Panc1 (cell line): ENCODE measurements at places on chromosomes 16 and 17. TPM values are rescaled to one million over a fixed set of nuclear protein-coding genes. Genes with fewer than 3 reads are reported as not detected.

The SRCIN1 gene
- total RNA-seq: 12.8 TPM

The CCNF gene
- 35.8 TPM for total RNA-seq

The TTYH2 gene
- 8.3 TPM for total RNA-seq

The C17orf78 gene
- total RNA-seq: not detected

The WDR81 gene
- 29.5 TPM for total RNA-seq

GRCh38 chr17:2262135-2262587, 41.4 kb downstream of the SMG6 start:
- DNase-seq: no peak
- H3K27ac ChIP-seq: no peak overlapping the region
- H3K4me3 ChIP-seq: no peak overlapping the region
- no peaks in the 10 kb centered on the region for H3K4me1 ChIP-seq
- H3K36me3 ChIP-seq: no peaks in the 10 kb centered on the region

GRCh38 chr17:37650419-37651003, 7.3 kb upstream of the DDX52 start:
- no peak overlapping the region for H3K27ac ChIP-seq
- H3K4me1 ChIP-seq: no peaks in the 10 kb centered on the region
- DNase-seq: no peak
- no peaks in the 10 kb centered on the region; the same call in 1 of the 2 replicates for H3K27me3 ChIP-seq

DNA sequence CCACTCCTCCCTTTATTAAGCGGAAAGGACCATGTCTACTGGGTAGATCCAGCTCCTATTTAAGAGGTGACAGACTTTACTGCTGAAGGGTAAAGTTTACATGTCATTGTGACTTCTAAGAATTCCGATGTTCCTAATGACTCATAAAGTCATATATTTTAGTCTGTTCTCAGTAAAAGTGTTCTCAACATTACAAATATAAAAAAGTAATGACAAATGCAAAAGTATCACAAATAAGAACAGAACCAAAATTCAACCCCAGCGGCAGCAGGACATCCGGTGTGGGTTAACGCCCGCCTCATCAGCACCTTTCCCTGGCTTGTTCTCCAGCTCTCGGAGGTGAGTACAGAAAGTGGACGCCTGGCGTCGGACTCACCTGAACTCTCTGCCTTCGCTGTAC, 6.8 kb downstream of the AXIN1 start:
- H3K27ac ChIP-seq: no peak overlapping the region
- DNase-seq: no peak
- no peaks in the 10 kb centered on the region for H3K27me3 ChIP-seq
- H3K4me1 ChIP-seq: peaks cover 4% of the 10 kb centered on the region; the same call in 1 of the 2 replicates
- H3K4me3 ChIP-seq: no peak overlapping the region
- H3K36me3 ChIP-seq: peaks cover 5% of the 10 kb centered on the region; the same call in 1 of the 2 replicates

GRCh38 chr16:85981826-85982562, 83.0 kb downstream of the IRF8 start:
- no peaks in the 10 kb centered on the region for H3K4me1 ChIP-seq
- H3K27me3 ChIP-seq: no peaks in the 10 kb centered on the region; the same call in 1 of the 2 replicates
- no peaks in the 10 kb centered on the region for H3K36me3 ChIP-seq
- no peak overlapping the region for H3K4me3 ChIP-seq
- no peak overlapping the region for H3K27ac ChIP-seq
- DNase-seq: no peak

- no peak for DNase-seq
- H3K4me1 ChIP-seq: no peaks in the 10 kb centered on the region
- no peak overlapping the region for H3K4me3 ChIP-seq
These were observed 1.1 kb downstream of the IL17C start for GRCh38 chr16:88639231-88640038.

DNA sequence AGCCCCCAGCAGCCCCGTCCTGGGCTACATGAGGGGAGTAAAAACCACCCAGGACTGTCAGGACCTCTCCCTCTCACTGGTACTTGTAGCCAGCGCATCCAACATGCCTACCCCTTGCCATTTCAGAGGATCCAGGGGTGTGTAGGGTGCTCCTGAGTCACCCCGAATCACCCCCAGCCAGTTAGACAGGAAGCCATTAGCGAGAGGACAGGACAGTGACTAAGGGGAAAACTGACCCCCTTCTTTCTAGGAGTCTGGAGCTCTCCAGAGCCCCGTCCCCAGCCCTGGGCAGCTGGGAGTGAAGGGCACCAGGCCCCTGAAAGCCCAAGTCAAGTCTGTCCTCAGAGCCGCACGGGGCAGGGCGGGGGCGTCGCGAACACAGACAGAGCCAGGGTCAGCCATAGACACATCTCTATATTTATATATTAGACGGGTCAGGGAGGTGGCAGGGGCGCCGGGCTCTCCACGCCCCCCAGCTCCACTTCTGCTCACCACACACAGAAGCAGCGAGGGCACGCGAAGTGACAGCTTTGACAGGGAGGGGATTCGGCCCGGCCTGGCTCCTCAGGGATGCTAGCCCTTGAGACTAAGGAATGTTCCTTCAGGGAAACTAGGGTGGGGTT, 485 bp upstream of the GDPD3 start:
- DNase-seq: no peak
- H3K4me3 ChIP-seq: no peak overlapping the region
- H3K36me3 ChIP-seq: no peaks in the 10 kb centered on the region
- H3K27ac ChIP-seq: no peak overlapping the region

DNA sequence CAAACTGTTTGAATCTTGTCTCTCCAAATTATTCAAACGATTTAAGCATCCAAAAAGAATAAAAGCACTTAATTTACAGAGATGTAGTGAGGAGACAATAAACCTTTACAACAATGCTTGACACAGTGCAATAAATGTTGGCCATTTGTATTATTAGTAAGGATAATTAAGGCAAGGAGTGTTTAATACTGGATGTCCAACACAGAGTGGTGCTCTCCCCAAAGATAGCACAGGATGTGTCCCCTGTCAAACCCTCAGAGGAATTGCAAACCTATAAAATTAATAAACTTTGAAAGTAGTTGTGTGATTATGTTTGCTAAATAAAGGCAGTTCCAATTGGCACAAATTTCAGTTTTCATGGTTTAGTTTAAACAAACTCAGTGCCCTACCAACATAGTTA, 253.0 kb upstream of the AXIN2 start:
- H3K36me3 ChIP-seq: no peaks in the 10 kb centered on the region
- no peaks in the 10 kb centered on the region for H3K27me3 ChIP-seq
- no peak overlapping the region for H3K27ac ChIP-seq
- no peak overlapping the region for H3K4me3 ChIP-seq
- no peak for DNase-seq
- no peaks in the 10 kb centered on the region for H3K4me1 ChIP-seq

DNA sequence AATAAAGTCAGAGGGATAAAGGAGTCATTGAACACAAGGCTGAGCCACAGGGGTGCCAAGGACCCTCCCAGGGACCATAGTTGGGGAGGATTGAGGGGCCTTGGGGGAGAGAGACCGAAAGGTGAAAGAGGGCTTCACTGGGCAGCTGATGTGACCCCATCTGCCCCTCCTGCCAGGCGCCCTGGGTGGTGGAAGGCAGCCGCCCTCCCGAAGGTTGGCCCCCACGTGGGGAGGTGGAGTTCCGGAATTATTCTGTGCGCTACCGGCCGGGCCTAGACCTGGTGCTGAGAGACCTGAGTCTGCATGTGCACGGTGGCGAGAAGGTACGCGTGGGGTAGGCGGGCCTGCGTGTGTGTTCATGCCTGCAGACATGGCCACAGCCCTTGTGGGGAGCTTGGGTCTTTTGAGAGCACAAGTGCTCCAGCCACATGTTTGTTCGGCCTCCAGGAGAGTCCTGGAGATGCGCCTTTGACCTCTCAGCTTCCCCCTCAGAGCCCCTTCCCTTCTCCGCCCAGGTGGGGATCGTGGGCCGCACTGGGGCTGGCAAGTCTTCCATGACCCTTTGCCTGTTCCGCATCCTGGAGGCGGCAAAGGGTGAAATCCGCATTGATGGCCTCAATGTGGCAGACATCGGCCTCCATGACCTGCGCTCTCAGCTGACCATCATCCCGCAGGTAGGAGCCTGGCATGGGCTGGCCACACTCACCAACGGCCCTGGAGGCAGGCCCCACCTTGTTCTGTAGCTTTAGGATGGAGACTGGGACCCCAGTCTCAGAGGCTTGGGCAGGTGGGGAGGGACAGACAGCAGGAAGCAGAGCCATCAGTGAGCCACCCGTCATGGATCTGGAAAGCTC, 24.1 kb downstream of the ANKRD40 start:
- peak overlapping the region; percentile 76 for H3K27ac ChIP-seq
- DNase-seq: no peak
- H3K36me3 ChIP-seq: no peaks in the 10 kb centered on the region
- H3K4me1 ChIP-seq: peaks cover 39% of the 10 kb centered on the region
- H3K4me3 ChIP-seq: no peak overlapping the region

GRCh38 chr17:78079253-78079652, 49.3 kb downstream of the TMC6 start:
- no peaks in the 10 kb centered on the region for H3K27me3 ChIP-seq
- DNase-seq: no peak
- H3K27ac ChIP-seq: no peak overlapping the region
- H3K36me3 ChIP-seq: no peaks in the 10 kb centered on the region
- H3K4me1 ChIP-seq: no peaks in the 10 kb centered on the region
- no peak overlapping the region for H3K4me3 ChIP-seq

DNA sequence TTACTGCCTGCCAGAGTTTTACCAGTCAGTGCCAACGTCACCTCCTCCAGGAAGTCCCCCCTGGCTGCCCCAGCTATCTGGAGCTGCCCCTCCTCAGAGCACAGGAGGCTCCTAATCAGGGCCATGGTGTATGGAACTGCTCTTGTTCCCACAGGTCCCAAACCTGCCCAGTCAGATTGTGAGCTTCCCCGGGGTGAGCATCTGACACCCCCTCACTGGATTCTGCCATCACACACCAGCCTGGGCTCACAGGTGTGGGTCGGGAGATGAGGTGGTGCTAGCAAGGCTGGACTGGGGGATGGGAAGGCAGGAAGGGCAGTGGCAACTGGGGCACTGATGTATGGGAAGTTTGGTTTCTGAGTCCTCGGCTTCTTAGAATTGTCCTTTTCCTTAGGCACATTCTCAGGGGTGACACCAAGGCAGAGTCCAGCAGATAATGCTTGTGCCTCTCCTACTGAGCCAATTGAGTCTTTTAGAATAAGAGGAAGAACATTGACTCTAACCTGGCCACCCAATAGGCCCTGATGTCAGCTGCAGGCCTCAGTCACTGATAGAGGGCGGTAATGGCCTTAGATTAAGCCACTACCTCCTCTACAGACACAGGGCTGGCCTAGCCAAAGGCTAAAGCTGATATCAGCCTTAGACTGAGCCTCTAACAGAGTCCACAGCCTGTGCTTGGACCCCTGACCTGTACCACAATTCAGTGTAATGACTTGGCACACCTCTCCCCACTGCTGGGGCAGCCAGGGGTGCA, 107.9 kb downstream of the WSCD1 start:
- no peak for DNase-seq
- H3K4me1 ChIP-seq: no peaks in the 10 kb centered on the region
- H3K36me3 ChIP-seq: no peaks in the 10 kb centered on the region
- no peak overlapping the region for H3K4me3 ChIP-seq
- H3K27me3 ChIP-seq: no peaks in the 10 kb centered on the region; the same call in 1 of the 2 replicates

DNA sequence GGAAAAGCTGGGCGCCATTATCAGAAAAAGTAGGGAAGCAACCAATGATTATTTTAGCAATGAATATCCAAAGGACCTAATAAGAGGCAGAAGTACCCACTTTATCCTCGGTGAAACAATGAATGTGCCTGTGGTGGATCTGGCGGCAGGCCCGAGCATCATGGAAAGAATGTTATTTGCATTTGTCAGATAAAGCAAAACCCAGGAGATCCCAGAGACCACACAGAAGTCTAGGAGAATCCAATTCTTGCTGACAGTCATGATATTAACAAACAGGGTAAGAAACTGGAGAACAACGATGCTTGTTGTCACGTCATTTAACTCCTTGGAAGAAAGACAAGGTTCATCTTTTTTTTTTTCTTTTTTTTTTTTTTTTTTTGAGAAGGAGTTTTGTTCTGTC, 12.0 kb upstream of the TNRC6A start:
- H3K27me3 ChIP-seq: no peaks in the 10 kb centered on the region
- H3K36me3 ChIP-seq: no peaks in the 10 kb centered on the region
- H3K4me3 ChIP-seq: no peak overlapping the region
- H3K27ac ChIP-seq: no peak overlapping the region
- no peak for DNase-seq
- H3K4me1 ChIP-seq: 0 out of 2 replicates have a peak, but pooled peaks cover 3% of the 10 kb centered on the region

DNA sequence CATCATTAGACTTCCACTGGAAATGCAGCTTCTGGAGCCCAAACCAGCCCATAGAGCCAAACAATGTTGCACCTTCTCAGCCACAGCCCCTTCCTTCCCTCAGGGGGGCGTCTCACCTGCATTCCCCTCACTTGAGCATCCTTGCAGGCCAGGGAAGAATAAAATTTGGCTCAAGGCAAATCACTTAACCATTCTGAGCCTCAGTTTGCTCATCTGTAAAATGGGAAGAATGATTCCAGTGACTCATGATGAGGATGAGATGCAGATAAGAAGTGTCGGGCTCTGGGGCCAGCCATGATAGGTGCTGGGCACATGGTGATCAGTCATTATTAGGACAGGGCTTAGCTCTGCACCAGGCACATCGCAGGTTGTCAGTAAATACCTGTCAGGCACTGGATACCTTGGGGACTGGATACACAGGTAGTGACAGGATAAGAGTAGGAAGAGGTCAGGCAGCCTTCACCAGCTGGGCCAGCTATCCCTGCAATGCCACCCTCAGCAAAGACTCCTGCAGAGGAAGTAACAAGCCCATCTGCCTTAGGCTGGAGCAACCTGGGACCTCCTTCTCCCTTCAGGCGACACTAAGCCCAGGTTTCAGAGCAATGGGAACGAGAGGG, 208.0 kb upstream of the TNRC6C start:
- DNase-seq: no peak
- H3K27me3 ChIP-seq: peaks cover 5% of the 10 kb centered on the region; the same call in 1 of the 2 replicates
- H3K36me3 ChIP-seq: no peaks in the 10 kb centered on the region
- H3K4me1 ChIP-seq: no peaks in the 10 kb centered on the region
- no peak overlapping the region for H3K27ac ChIP-seq
- H3K4me3 ChIP-seq: no peak overlapping the region

DNA sequence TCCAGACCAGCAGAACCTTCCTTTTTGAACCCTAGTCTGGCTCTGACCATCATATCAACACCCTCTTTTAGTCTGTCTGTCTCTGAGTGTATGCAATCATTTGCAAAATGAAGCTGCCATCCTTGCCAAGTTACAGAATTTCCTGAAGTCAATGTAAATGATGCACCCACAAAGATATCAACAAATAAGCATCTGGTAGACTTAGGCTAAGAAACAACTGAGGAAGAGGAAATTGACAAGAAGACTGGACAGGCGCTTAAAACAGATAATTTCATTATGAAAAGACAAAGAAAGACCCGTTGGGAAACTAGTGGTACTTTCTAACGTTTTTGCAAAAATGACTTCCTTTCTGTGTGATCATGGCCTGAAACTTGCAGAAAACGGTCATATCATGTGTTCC, 24.7 kb upstream of the CIITA start:
- no peaks in the 10 kb centered on the region for H3K36me3 ChIP-seq
- DNase-seq: no peak
- H3K4me1 ChIP-seq: no peaks in the 10 kb centered on the region
- no peak overlapping the region for H3K27ac ChIP-seq

- DNase-seq: peak; percentile 22
- H3K27me3 ChIP-seq: no peaks in the 10 kb centered on the region; the same call in 1 of the 2 replicates
- H3K36me3 ChIP-seq: no peaks in the 10 kb centered on the region
- H3K4me3 ChIP-seq: no peak overlapping the region
- H3K4me1 ChIP-seq: no peaks in the 10 kb centered on the region
These were observed 77.0 kb downstream of the MYH13 start for GRCh38 chr17:10295728-10296343.

- H3K36me3 ChIP-seq: no peaks in the 10 kb centered on the region
- H3K27me3 ChIP-seq: no peaks in the 10 kb centered on the region
- H3K27ac ChIP-seq: no peak overlapping the region
These were observed 589.1 kb upstream of the CDH8 start for GRCh38 chr16:62625326-62625725.
